ENCODE measurements at places on chromosomes 3 and 15. TPM values are rescaled to one million over a fixed set of nuclear protein-coding genes. Genes with fewer than 3 reads are reported as not detected.

Gene SLC51A
- total RNA-seq, result 2.1 TPM

Gene STAB1
- 41.1 TPM for total RNA-seq

Gene LEKR1
- total RNA-seq, result 2.0 TPM

Gene UROC1
- not detected for total RNA-seq

Gene TLR9
- total RNA-seq, result 0.27 TPM

Gene AMT
- total RNA-seq, result 20.6 TPM

Gene LIPH
- 104 TPM for total RNA-seq

Gene TGM5
- not detected for total RNA-seq

Gene MYLK
- total RNA-seq, result 58.8 TPM

DNA sequence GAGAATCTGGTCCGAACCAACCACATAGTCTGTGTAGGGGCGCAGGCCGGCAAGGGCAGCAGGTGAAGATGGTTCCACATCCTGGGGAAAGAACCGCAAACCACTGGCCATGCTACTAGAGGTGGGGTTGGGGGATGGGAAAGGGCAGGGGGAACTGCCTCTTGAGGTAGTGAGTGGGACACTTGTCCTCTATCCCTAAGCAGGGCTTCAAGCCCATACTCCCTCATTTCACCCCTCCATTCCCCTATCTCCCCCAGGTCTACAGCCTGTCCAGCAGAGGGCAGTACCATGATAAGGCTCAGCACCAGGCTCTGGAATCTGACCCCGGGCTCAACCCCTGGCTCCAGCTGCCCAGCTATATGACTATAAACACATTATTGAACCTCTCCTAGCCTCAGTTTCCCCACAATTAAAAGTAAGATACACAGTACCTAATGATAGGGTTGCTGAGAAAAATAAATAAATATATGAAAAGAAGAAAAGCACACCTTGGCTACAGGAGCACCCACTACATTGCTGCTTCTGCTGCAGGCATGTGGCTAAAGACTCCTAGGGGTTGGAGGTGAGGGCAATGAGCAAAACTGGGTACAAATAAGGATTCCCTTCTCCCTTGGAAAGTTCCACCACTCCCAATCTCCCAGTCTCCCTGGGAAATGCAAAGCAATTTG, 6.3 kb downstream of the GORASP1 start:
- no peak overlapping the region for H3K27ac ChIP-seq
- H3K27me3 ChIP-seq, result no peaks in the 10 kb centered on the region
- no peak overlapping the region for H3K4me3 ChIP-seq
- no peaks in the 10 kb centered on the region for H3K4me1 ChIP-seq

DNA sequence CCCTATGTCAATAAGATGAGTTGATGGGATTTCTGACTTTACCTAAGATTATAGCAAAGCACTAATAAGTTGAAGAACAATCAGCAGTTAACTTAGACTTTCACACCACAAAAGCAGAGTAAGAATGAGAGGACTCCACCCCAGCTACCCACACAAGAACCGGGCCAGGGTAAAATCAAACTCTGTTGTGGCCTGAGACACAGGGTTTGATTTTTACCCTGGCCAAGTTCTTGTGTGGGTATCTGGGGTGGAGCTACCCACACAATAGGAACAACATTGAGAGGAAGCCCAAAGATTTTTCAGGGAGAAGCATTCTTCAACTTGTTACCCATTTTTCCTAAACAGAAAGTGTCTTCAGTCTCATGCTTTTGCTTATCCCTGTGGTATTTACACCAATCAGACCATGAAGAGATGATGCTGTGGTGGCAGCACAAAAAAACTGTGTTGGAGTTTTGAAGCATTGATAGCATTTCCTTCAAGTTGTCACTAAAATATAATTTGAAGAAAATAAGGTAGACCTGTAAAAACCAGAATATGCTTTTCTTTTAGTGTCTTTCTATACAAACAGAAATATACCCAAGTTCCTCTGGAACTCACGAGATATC, 25.6 kb downstream of the CPOX start:
- H3K4me1 ChIP-seq, result no peaks in the 10 kb centered on the region
- H3K36me3 ChIP-seq, result no peaks in the 10 kb centered on the region
- no peak for DNase-seq
- H3K4me3 ChIP-seq, result no peak overlapping the region
- H3K27me3 ChIP-seq, result no peaks in the 10 kb centered on the region

DNA sequence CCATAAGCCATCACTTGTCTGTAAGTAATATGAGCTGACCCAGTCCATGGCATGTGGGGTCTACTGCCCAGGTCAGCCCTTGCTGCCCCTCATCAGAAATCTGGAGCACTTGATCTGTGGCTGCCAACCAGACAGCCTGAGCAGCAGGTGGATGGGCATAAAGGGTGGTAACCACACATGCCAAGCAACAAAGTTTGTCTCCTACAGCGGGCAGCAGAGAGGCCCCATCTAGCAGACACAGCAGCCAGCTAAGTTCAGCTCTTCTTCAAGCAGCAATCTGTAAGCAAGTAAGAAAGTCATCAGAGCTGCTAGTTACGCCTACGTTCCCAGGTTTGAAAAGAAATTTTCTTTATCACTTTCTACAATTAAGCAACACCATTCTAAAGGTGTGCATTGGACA, 27.9 kb downstream of the CHCHD4 start:
- H3K4me1 ChIP-seq, result no peaks in the 10 kb centered on the region
- DNase-seq, result no peak

- H3K27me3 ChIP-seq, result no peaks in the 10 kb centered on the region
- no peaks in the 10 kb centered on the region for H3K4me1 ChIP-seq
- no peak overlapping the region for H3K4me3 ChIP-seq
- DNase-seq, result no peak
- no peaks in the 10 kb centered on the region for H3K36me3 ChIP-seq
- no peak overlapping the region for H3K27ac ChIP-seq
Measured at GRCh38 chr3:74048699-74049098, 424.0 kb upstream of the PDZRN3 start.

DNA sequence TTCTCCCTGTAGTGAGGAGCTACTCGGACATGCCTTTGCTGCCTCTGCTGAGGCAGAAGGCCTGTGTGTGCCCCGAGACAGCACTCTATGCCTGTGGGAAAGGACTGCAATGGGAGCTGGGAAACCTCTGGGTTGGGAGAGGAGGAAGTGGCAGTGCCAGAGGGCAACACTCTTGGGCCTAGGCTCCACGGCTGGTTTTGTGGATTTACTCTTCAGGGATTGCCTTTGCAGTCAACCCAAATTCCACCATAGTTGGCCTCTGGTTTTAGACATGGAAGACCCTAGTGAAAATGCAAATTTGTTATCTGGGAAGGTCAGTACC, 46.8 kb downstream of the ITGA11 start:
- no peak overlapping the region for H3K4me3 ChIP-seq
- H3K27me3 ChIP-seq, result no peaks in the 10 kb centered on the region
- no peaks in the 10 kb centered on the region for H3K4me1 ChIP-seq
- no peak overlapping the region for H3K27ac ChIP-seq
- H3K36me3 ChIP-seq, result no peaks in the 10 kb centered on the region
- DNase-seq, result peak; percentile 8

DNA sequence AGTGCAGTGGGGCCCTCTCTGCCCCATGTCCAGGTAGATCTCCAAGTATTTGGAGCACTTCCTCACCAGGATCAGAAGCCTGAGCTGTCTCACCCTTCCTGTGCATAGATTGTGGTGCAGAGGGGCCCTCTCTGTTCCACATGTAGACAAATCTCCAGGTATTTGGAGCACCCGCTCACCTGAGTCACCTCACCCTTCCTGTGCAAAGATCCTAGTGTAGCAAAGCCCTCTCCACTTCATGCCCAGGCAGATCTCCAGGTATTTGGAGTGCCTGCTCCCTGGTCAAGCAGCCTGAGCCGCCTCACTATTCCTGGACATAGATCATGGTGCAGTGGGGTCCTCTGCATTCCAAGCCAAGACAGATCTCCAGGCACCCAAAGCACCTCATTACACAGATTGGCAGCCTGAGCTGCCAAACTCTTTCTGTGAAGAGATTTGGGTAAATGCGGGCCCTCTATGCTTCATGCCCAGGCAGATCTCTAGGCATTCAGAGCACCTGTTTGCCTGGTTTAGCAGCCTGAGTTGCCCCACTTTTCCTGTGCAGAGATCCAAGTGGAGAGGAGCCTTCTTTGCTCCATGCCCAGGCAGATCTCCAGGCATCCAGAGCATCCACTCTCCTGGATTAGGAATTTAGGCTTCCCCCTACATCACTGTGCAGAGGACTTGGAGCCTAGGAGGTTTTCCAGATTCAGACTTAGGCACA, 249.8 kb downstream of the AGBL1 start:
- H3K4me3 ChIP-seq, result no peak overlapping the region
- H3K27me3 ChIP-seq, result no peaks in the 10 kb centered on the region
- H3K27ac ChIP-seq, result no peak overlapping the region
- H3K4me1 ChIP-seq, result no peaks in the 10 kb centered on the region

GRCh38 chr15:50971542-50971941, 63.1 kb downstream of the AP4E1 start:
- H3K4me1 ChIP-seq, result no peaks in the 10 kb centered on the region
- no peaks in the 10 kb centered on the region for H3K27me3 ChIP-seq

GRCh38 chr15:89157918-89158564, 63.3 kb downstream of the RLBP1 start:
- H3K36me3 ChIP-seq, result no peaks in the 10 kb centered on the region
- H3K27ac ChIP-seq, result no peak overlapping the region

- no peaks in the 10 kb centered on the region for H3K36me3 ChIP-seq
- H3K27ac ChIP-seq, result peak overlapping the region; percentile 47
- no peak overlapping the region for H3K4me3 ChIP-seq
- no peaks in the 10 kb centered on the region for H3K27me3 ChIP-seq
- H3K4me1 ChIP-seq, result peaks cover 23% of the 10 kb centered on the region
Measured at GRCh38 chr15:66619152-66619903, 53.5 kb upstream of the LCTL start.

DNA sequence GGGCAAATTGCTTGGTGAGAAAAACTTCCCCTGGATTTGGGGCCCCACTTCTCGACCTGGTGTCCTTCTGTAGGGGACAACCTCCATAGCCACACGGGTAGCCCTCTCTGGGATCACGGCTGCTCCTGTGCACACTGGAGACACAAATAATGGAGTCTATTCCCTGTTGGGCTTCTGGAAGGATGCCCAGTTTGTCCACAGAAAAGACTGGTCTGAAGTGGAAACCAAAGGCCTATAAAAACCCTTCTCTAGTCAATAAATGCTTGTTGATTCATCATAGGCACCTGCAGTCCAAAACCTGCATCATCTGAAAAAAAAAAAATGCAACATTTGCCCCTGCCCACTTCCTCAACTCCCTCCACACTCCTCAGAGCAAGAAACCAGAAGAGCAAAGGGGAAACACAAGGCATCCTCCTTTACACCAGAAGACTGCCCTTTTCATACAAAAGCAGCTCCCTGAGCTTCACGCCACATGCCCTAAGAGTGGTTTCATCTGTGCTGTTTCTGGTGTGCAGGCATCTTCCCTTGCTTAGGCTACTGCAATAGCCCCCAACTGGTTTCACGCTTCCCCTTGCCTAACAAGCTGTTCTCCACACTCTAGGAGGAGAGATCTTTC, 36.3 kb downstream of the SRGAP3 start:
- H3K4me1 ChIP-seq, result no peaks in the 10 kb centered on the region
- no peak for DNase-seq
- H3K27me3 ChIP-seq, result no peaks in the 10 kb centered on the region
- no peak overlapping the region for H3K27ac ChIP-seq
- H3K4me3 ChIP-seq, result no peak overlapping the region

- no peaks in the 10 kb centered on the region for H3K4me1 ChIP-seq
- no peak overlapping the region for H3K27ac ChIP-seq
- no peaks in the 10 kb centered on the region for H3K36me3 ChIP-seq
- no peaks in the 10 kb centered on the region for H3K27me3 ChIP-seq
- no peak for DNase-seq
Measured at GRCh38 chr3:43273416-43273815, 12.9 kb upstream of the SNRK start.

All from colonic mucosa (tissue), 4 donors.